ENCODE measurements at places on chromosomes 3 and 15.

GRCh38 chr3:13045241-13045903 is 27.9 kb downstream of the IQSEC1 start:
- DNase-seq: no peak

- no peak for DNase-seq
Measured at GRCh38 chr15:59501597-59501996, 63.6 kb downstream of the FAM81A start.

GRCh38 chr3:24639481-24640329 is 145.1 kb upstream of the THRB start:
- no peak for DNase-seq

- no peak for DNase-seq
Measured at GRCh38 chr15:82767163-82767829, 38.6 kb downstream of the FSD2 start.
